ENCODE measurements at places on chromosomes 6 and 20. TPM values are rescaled to one million over a fixed set of nuclear protein-coding genes. Genes with fewer than 3 reads are reported as not detected.

The RBPJL gene
- not detected for total RNA-seq

The IFNGR1 gene
- total RNA-seq: 59.8 TPM

The ANGPT4 gene
- not detected for total RNA-seq

The TXNDC5 gene
- 577 TPM for total RNA-seq

All from mammary microvascular endothelial cell (primary cell).